ENCODE measurements at places on chromosomes 4 and X.

- DNase-seq = no peak
These were observed 12.2 kb downstream of the UCP1 start for GRCh38 chr4:140556372-140557085.

DNA sequence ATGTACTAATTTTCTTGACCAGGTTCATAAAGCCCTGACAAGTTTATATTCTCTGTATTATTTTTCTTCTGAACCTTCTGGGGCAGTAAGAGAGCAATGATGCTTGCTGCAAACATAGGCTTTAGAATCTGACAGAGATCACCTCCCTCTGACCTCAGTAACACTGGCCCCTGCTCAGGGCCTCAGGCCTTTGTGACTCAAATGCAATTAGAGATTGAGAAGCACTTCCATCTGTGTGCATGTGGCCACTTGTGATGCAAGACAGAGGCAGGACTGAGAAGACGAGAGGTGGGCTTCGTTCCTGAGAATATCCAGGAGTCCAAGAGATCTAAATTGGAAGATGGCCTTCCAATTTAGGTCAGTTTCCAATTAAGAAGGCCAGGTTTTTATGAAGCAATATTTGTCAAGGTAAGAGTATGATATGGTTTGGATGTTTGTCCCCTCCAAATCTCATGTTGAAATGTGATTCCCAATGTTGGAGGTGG, 82.8 kb upstream of the VEGFC start:
- DNase-seq = no peak

GRCh38 chr4:165369522-165369921, 9.3 kb upstream of the CPE start:
- no peak for DNase-seq

GRCh38 chr4:54540931-54541330, 116.8 kb upstream of the KIT start:
- DNase-seq = no peak

Data from thyroid gland (tissue), 4 donors.